ENCODE measurements at places on chromosomes 2 and 18. TPM values are rescaled to one million over a fixed set of nuclear protein-coding genes. Genes with fewer than 3 reads are reported as not detected.

LGALSL gene
- total RNA-seq, result 14.9 TPM

- DNase-seq, result no peak
These were observed 41.9 kb downstream of the LRRFIP1 start for GRCh38 chr2:237669283-237669627.

GRCh38 chr2:65402780-65403528 is 29.4 kb downstream of the SPRED2 start:
- no peak for DNase-seq

GRCh38 chr2:156329927-156330726 is 2.4 kb downstream of the NR4A2 start:
- DNase-seq, result no peak

DNA sequence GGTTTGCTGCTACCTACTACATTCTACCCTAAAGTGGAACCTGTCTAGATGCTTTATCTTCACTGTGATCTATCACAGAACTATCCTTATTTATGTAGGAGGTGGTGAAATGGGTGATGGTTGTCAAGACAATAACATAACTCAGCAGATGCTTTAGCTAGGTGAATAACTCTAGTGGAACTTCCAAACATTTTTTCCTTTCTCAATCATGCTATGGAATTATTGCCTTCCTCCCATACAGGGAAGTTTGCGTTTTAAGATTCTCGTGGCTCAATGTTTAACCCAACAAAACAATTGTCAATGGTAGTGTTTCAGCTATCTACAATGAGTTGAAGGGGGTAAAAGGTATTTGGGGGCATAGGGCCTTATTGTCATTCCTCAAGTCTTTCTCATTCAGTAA is 82.6 kb upstream of the GLI2 start:
- DNase-seq, result no peak

FMNL2 gene
- total RNA-seq, result 23.4 TPM

DNA sequence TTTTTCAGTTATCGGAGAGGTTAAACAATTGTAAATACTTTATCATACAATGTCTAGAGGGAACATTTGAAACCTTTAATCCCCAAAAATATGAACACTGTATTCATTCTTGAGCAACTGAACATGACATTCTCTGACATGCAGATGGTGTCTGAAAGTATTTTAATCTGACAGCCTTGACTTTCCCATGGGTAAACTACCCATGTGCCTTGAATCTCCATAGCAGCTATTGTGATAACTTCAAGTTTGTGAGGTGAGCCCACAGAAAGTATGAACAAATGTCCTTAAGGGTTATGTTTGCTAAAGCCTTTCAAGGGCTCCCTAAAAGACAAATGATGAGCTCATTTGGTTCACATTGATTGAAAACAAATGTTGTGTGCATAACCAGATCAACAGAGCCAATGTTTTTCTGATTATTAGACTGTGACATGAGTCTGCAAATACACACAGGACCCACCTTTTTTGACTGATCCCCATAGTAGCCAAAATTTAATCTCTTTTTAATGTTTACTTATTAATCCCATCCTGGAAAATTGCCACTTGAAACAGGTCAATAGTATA is 1326.0 kb downstream of the LRP1B start:
- no peak for DNase-seq

DNER gene
- 4.1 TPM for total RNA-seq
